ENCODE measurements at places on chromosomes 12 and 14.

- DNase-seq = no peak
Observed at GRCh38 chr12:128992550-128992949, 139.3 kb downstream of the GLT1D1 start.

GRCh38 chr14:33218026-33218425, 279.3 kb downstream of the NPAS3 start:
- no peak for DNase-seq

GRCh38 chr14:89807892-89808291, 146.6 kb downstream of the EFCAB11 start:
- no peak for DNase-seq

GRCh38 chr14:24274101-24274543, 2.7 kb upstream of the RABGGTA start:
- no peak for DNase-seq

- DNase-seq = no peak
Observed at GRCh38 chr14:54867011-54867410, 35.6 kb downstream of the GCH1 start.

GRCh38 chr14:85464135-85464895, 65.6 kb upstream of the FLRT2 start:
- no peak for DNase-seq

GRCh38 chr12:6229224-6230218, 29.3 kb downstream of the CD9 start:
- DNase-seq = peak; percentile 82

DNA sequence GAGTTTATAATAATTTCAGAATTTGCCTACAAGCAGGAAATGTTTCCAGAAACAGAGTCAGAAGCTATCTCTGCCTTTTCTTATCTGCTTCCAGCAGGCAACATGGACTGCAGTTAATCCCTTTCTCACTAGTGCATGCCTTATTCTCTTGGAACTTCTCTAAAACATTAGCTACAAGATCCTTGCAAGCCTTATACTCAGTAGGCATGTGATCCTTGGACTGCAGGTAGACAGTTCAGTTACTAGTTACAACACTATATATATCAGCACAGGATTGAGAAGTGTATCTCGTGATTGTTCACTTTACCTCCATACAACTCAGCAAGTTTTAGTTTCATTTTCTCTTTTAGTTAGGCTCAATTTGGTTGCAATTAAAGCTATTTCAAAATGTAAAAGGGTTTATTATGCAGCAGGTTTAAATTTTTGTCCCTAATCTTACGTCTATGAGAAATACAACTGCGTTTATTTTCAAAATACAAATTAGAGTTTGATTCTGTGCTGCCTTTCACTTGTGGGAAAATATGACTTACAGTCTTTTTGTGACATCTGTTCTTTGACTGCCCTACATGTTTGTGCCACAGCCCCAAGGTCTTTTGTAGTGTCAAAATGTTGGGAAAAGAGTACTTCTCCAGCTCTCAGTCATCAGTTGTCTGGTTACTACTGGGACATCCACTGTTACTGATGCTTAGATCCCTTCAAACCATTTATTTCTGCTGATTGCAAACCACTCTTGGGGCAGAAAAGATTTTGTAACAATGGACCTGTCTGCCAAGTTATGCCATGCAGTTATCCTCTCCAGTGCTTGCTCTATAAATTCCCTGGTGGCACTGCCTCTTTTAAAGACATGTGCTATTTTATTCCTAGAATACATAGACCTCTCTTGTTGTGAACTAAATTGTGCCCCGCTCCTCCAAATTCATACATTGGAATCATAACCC, 709.0 kb upstream of the FOXG1 start:
- no peak for DNase-seq

GRCh38 chr14:69354383-69355153, 43.5 kb downstream of the ERH start:
- no peak for DNase-seq

DNA sequence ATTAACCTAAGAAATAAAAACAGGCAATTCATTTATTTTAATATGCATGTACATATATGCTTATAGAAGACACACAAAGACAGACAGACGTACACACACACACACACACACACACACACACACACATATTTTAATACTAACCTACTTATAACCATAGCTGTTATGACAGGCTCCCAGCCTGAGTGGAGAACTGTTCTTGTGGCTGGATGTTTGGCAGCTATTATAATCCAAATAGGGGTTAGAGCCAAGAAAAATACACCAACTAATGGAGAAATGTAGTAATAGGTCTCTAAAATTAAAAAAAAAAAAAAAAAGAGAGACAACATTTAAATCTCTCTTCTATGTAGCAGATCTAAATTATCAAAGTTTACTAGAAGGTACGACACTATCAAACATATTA, 91.8 kb downstream of the SLC41A2 start:
- DNase-seq = no peak

GRCh38 chr12:6647083-6647604, at the start of gene ACRBP:
Gene ACRBP (minus strand): TSS chr12:6647432. CDS start chr12:6647366, 66 bp downstream.
- DNase-seq = no peak

GRCh38 chr14:68074765-68075381, 255.3 kb downstream of the RAD51B start:
- no peak for DNase-seq

- DNase-seq = no peak
Observed at GRCh38 chr12:3480764-3481163, 10.2 kb upstream of the PRMT8 start.

DNA sequence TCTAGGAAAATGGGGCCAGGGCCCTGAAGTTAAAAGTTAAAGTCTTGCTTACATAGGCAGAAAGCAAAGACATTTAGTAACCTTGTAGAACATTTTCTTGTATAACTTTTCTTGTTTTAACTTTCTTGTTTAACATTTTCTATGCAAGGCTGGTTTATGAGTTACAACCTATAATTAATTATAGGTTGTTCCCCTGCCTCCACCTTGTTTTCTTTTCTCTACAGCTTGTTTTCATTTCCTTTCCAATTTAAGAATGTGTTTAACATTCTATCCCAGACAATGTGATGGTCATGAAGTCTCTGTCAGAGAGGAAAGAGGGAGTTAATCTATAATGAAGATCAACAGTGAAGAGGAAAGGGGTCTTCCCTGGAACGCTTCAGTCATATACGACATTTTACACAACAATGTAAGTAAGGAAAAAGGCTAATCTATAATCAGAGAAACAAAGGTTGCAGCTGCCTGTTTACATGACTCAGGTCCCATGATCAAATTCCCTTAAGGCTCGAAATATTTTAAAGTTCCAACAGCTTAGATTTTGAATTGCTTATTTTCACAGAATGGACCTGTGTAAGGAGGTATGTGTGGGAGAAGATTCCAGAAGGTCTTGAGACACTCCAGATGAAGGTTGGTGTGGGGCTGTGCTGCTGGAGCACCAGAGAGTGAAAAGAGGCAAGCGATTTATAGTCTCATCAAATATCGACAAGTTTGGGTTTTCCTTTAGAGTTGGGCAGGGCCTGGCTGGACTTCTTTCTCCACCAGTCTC, 34.2 kb upstream of the TCL1B start:
- no peak for DNase-seq

DNA sequence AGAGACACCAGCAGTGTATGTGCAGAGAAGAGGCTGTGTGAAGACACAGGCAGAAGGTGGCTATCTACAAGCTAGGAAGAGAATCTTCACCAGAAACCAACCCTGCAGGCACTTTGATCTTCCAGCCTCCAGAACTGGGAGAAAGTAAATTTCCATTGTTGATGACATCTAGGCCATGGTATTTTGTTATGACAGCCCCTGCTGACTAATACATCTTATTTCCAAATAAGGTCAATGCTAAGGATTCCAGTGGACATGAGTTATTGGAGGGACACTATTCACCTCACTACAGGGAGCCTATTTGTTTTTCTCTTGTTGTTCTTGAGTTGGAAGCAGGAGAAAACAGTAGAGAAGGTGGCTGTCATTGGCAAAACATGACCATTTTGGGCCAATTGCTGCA, 88.5 kb upstream of the RIN3 start:
- DNase-seq = no peak

DNA sequence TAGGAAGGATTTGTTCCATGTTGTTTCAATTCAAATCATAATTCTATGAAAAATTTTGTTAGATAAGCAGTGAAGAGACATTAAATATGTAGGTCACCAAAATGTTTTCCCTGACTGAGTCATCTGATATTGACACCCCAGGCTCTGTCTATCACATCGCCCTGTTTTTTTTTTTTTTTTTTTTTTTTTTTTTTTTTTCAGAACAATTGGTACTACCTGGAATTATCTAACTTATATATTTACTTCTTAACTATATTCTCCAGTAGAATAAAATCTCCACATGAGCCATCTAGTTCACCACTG, 97.8 kb upstream of the KRAS start:
- DNase-seq = no peak

DNA sequence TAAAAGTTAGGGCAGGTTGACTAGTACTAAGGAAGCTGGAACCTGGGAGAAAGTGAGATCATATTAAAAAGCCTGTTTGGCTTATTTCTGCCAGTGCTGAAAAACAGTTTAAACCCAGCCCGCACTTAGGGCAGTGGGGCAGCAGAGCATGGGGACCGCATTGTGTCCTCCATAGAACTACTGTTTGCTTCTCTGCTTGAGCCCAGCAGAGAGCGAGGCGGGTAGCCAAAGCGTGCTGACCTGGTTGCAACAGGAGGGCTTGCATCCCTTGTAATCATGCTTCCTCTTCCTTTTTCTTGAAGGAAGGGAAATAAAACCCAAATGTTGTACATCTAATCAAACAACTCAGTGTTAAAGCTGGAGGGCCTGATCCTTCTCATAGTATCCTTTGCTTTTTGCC, 82.5 kb upstream of the HOXC13 start:
- DNase-seq = no peak

DNA sequence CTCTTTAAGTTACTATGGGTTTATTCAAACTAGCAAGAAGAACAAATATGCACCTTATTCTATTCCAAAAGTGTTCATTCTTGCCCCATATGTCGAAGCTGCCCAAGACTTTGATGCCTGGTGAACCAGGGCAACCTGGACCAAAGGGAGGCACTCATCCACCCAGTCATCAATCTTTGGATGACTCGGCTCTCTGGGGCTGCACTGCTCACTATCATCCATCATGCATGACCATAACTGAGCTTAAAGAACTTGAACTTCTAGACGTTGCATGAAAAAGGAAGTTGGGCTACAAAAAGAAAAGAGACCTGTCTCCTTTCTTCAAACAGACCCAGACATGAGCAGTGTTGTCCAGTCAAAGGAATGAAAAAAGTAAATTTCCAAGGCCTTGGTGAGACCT, 1.2 kb downstream of the KRT4 start:
- DNase-seq = no peak

DNA sequence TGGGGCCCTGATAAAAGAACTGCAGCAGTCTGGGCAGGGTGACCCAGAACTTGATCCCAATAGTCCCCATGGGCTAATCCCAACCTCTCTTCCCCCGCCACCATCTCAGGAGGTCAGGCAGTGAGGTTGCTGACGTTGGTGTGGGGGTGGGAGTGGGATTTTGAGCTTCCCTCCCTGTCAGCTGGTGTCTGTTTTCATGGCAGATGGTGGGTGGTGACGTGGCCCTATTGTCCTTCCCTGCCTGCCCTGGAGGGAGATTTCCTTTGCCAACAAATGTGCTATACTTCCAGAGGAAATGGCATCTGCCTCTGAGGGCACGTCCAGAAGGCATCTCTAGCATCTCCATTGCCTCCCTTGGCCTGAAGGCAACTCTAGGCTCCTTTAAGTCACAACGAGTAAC, 37.7 kb downstream of the NEUROD4 start:
- no peak for DNase-seq

- no peak for DNase-seq
Observed at GRCh38 chr14:102481791-102482238, 27.8 kb downstream of the ANKRD9 start.

DNA sequence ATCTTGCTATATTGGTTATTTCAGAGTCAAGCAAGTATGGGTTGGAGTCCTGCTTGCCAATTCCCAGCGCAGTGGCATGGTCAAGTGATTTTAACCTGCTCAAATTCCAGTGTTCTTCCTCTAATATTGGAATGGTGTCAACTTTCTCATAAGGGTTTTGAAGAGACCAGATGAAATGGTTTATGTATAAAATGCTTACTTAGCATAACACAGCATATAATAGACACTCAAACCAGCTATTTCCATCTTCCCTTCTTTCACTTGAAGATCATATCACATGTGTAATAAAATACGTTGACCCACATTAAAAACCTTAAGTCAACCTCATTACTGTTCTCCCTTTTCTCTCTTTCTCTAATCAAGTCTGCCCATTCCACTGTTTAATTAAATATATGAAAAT, 144.0 kb downstream of the NAV3 start:
- no peak for DNase-seq

DNA sequence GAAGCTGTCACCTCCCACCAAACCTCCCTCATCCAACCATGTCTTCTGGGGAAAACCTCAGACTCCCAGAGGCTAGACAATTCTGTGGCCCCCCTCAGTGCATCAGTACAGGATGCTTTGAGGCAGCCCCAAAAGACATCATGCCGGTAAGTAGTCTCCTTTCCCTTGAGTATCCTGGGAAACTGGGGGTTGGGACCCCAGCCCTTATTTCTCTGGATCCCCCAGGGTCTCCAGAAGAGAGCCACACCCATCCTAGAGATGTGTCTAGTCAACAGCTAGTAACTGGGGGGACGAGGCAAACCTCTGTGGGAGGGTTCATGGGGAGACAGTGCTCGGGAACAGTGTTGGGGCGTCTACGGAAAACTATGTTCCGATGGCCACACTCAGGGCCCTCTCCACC, 974.2 kb upstream of the TMEM132C start:
- no peak for DNase-seq

- DNase-seq = no peak
Observed at GRCh38 chr14:50785457-50786063, 45.4 kb downstream of the NIN start.

DNA sequence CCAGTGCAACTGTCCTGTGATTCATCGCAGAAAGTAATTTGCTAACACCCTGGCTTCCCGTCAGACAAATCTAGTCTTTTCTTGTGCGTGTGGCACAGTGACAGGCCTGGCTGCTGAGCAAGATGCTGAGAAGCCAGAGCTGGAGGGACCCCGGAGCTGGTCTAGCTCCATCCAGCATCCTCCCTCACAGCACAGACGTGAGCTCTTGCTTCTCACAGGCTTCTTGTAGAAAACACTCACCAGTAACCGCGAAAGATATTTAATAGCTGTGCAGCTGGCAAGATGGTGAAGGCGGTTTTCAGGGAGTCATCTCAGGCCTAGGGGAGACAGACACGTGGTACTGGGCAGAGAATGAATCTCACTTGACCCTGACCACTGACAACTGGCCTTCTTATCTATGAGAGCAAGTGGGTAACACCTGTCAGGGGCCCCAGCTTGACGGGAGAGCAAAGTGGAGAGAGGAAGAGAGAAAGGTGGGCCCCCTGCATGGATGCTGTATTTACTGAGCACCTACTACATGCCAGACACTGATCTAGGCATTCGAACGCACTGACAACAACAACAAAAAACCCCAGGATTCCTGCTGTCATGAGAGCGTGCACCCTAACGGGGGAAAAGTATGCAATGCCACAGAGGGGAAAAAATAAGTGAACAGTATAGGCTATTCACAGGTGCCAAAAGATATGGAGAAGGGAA, 63.3 kb downstream of the CCDC88C start:
- DNase-seq = no peak

DNA sequence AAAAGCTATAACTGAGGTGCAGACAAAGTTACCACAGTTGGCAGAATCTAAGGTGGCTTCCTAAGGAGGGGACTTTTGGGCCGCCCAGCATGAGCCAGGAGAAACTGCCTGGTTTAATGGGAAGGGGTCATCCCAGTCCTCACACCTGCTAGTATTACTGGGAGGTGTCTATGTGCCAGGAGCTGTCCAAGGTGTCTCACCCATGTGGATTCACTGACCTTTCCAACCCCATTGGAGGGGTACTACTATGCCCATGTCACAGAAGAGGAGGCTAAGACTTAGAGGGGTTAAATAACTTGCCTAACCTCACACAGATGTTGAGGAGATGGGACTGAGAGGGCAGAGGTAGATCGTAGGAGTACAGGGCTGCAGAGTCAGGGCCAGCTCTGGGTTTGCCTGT, 10.2 kb downstream of the ABCB9 start:
- DNase-seq = no peak

All from NCI-H526 treated with DMSO at 0.1 percent for 48 hours (cell line).